ENCODE measurements at places on chromosomes 13 and 19.

DNA sequence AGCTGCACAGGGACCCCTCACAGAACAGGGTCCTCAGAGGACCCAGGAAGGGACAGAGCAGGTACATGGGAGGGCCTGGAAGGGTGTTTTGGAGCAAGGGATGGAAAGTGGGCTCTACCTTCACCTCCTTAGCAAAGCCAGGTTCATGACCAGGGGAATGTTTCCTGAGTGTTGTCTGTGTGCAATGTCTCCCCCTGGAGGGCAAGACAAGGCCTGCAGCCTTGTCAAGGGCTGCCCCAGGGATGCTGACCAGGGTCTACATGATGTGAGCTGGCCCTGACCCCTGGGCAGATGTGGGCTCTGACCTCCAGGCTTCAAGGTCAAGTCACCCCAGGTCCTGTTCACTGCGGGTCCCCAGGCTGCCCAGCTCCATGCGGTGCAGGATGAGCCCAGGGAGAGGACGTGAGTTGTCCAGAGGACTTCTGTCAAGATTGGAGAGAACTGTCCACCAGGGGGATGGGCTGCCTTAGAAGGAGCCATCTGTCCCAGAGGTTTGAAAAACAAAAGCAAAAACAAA, 1.0 kb upstream of the CEACAM1 start:
- peak; percentile 28 for DNase-seq

- no peak for DNase-seq
Observed at GRCh38 chr13:47503475-47503874, 497.6 kb downstream of the SUCLA2 start.

GRCh38 chr19:15108145-15108844, 1.1 kb downstream of the SYDE1 start:
- no peak for DNase-seq

DNA sequence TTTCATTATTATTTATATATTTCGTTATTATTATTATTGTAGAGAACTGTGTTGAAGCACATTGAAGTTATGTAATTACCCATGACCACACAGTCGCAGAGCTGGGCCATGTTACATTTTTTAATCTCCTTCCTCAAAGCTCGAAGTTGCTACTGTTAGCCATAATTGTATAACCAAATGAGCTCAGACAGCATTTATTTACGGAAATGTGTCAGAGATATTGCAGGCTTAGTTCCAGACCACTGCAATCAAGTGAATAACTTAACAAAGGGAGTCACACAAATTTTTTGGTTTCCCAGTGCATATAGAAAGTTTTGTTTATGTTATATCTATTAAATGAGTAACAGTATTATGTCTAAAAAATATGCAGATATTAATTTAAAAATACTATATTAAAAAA, 147.1 kb upstream of the SLITRK1 start:
- no peak for DNase-seq

DNA sequence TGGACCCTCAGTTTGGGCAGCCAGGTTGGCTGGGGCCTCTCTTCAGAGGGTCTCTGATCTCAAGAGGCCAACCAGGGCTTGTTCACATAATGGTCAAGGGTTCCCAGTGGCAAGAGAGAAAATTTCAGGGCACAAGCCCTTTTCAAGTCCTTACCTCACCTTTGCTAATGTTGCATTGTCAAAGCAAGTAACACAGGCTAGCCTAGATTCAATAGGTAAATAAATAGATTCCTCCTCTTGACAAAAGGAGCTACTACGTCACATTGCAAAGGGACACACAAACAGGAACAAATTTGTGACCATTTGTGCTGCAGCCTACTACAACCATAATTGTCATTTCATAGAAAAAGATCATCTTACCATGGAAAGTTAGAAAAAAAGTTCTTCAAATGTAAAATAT, 33.9 kb upstream of the FRY start:
- no peak for DNase-seq

GRCh38 chr13:33184530-33184929, 101.0 kb downstream of the STARD13 start:
- no peak for DNase-seq

- DNase-seq = no peak
Observed at GRCh38 chr13:27476943-27477703, 26.8 kb upstream of the MTIF3 start.

- DNase-seq = no peak
Observed at GRCh38 chr13:112322557-112322956, 53.6 kb upstream of the SPACA7 start.

- DNase-seq = no peak
Observed at GRCh38 chr19:16034180-16034579, 42.1 kb upstream of the TPM4 start.

DNA sequence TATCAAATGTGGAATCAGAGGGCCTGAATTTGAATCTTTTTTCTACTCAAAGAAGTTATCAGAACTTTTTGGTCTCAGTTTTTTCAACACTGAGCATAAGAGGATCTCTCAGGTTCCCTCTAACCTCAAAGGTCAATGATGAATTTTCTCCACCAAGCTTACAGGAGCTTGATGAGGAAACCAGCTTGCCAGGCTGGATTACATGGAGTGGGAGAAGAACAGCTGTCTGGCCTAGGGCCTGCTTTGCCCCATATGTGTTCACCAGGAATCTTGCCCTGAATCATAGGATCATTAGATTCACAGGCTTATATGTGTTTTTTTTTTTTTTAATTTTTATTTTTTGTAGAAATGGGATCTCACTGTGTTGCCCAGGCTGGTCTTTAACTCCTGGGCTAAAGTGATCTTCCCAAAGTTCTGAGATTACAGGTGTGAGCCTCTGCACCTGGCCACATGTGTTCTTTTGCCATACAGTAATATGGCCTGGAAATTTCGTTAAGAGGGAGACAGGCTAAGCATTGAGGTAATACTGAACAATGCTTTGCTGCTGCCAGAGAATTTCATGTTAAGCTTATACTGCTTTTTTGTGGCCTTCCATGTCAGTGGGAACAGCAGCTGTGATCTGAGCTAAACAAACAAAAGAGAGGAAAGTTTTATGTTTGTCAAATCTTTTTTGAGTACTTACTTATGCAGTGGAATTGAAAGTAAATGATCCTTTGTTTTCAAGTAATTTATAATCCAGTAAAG, 110.6 kb downstream of the DNAJC3 start:
- no peak for DNase-seq

DNA sequence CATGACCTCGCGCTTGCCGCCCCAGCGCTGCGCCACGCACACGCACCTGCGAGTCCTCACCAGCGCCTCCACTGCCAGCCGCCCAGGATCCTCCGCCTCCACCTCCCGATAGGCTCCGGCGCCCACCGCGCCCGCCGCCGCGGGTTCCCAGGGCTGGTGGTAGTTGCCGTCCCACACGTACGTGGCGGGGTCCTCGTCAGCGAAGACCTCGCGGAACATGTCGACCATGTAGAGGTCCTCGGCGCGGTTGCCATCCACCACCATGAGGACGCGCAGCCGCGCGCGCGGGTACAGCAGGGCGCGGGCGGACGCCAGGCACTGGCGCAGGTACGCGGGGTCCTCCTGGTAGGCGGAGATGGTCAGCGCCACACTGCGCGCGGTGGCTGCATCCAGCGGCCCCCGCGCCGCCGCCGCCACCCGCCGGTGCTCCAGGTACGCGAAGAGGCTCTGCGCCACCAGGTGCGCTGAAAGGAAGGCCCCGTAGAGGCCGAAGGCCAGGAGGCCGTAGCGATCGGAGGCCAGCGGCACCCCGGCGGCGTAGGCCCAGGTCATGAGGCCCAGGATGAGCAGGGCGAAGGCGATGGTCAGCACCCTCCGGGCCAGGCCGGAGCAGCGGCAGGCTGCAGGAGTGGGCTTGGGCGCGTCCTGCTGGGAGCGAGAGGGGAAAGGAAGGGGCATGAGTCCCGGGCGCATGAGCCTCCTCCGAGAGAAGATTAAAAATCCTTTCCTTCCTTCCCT, 4.4 kb downstream of the HAS1 start:
- DNase-seq = no peak

DNA sequence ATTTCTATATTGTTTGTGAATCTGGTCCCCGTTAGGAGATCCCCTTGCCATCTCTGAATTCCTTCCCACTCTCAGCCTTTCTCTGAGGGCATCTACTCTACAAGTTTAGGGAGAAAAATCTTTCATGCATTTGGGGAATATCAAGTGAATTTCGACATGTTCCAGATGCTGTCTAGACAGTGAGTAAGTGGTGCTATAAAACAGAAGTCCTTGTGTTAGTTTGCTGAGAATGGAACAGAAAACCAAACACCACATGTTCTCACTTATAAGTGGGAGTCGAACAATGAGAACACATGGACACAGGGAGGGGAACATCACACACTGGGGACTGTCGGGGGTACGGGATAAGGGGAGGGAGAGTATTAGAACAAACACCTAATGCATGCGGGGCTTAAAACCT, 5.1 kb downstream of the OR7A10 start:
- no peak for DNase-seq

GRCh38 chr13:20525144-20525600, 485 bp downstream of the CRYL1 start:
- no peak for DNase-seq

DNA sequence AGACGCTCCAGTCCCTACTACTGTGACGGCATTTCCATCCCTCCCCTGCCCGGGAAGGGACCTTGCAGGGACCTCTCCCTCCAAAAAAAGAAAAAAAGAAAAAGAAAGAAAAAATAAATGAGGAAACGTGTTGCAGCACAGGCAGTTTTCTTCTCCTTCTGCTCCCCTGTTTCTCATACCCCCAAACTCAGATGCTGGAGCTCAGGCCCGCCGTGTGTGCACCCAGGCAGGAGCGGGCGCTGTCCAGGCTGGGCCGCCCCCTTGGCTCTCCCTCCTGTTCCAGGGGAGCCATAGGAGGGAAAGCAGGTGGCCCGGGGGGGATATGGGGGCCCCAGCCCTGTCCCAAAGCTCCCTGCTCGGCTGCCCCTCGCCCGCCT, 5.8 kb downstream of the YIPF2 start:
- no peak for DNase-seq

DNA sequence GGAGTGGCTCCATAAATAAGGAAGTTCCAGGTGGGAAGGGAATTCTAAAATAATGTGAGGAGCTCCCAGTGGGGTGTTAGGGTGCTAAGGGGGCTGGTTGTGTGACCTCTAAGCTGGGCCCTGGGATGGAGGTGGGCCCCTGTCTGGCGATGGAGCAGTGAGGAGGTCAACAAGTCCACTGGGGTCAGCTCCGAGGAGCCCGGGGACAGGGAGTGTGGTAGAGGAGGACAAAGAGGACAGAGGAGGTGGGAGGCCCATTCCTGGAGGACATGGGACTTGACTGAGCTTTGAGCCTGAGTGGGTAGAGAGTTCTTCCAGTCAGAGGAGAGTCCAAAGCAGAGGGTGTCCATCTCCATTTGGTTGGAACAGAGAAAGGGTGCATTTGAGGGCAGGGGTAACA, 390.2 kb downstream of the TSHZ3 start:
- DNase-seq = no peak

DNA sequence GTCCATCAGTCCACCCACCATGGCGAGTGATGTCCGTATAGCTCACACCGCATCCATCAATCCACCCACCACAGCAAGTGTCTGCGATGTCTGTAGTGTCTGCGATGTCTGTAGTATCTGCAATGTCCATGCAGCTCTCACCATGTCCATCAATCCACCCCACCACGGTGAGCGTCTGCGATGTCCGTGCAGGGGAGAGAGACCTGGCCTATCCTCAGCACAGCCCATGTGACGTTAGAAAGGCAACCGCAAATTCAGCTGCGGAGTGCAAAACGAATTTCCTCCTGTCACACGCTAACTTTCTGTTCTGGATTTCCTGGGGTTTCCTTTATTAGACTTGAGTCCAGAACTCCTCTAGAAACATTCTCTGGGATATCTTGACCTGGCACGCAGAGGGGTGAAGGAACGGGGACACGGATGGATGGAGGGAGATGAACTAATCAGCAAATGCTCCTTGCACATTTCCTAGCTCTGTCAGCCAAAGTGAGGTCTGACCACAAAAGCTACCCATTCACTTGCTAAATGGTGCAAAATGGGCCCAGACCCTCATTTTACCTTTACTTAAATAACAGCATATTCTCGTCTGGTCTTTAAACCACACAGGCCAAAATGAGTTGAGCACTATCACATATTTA, 18.3 kb downstream of the RASA3 start:
- DNase-seq = no peak

DNA sequence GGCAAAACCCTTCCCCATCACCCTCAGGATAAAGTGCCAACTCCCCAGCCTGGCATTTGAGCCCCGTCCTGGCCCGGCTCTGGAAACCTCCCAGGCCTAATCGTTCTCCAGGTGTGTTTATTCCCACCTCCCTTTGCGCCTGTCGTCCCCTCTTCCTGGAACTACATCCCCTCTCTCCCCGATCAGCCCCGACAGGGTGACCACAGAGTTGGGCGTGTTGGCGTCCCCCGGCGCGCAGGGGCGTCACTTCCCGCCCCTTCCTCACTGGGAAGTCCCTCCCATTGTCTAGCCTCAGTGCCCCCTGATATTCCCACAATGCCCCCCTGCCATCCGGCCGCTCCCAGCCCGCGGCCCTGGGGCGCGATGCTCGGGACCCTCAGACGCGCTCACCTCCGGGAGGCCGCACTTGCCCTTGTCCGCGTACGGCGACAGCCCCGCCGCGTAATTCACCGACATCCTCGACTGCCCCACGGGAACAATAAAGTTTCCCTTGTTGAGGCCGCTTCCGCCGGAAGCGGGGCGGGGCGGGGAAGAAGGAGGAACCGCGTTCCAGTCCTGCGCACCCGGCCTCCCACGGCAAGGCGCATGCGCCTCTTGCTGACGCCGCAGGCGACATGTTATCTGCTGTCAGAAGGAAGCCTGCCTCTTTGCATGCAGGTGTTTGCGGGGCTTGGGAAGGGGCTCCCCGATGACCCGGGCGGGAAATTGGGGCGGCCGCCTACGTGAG, at the start of the genes ANKRD24 and SIRT6:
ANKRD24 (plus strand) TSS at position 606 of the 727 bp plus-strand sequence. CDS start 3,737 bp downstream, outside the sequence.
SIRT6 (minus strand) TSS at position 480 of the 727 bp plus-strand sequence; CDS start at position 456, 24 bp downstream.
- peak; percentile 93 for DNase-seq

DNA sequence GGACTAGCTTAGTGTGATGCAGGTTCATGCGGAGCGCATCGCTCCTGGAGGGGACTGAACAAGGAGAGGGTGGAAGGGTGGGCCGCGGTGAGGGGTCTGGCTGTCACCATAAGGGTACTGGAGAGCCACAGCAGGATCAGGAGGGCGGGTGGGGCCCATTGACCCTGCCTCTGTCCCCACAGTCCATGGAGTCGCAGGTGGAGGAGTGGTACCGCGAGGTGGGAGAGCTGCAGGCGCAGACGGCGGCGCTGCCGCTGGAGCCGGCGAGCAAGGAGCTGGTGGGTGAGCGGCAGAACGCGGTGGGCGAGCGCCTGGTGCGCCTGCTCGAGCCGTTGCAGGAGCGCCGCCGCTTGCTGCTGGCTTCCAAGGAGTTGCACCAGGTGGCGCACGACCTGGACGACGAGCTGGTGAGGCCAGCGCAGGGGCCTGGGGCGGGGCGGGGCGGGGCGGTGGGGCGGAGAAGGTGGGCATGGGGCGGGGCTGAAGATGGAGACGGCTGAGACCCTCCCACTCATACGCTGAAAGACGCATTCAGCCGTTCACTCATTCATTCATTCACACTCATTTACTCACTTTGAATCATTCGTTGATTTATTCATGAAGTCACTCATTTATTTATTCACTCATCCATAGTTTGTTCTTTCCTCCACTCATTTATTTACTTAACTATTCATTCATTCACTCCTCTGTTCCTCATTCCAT, 27.5 kb upstream of the SHKBP1 start:
- peak; percentile 53 for DNase-seq

GRCh38 chr13:89486065-89486464, 1814.9 kb downstream of the SLITRK5 start:
- DNase-seq = no peak
